AML-193 (cell line): ENCODE measurements at places on chromosomes 1 and 21.

DNA sequence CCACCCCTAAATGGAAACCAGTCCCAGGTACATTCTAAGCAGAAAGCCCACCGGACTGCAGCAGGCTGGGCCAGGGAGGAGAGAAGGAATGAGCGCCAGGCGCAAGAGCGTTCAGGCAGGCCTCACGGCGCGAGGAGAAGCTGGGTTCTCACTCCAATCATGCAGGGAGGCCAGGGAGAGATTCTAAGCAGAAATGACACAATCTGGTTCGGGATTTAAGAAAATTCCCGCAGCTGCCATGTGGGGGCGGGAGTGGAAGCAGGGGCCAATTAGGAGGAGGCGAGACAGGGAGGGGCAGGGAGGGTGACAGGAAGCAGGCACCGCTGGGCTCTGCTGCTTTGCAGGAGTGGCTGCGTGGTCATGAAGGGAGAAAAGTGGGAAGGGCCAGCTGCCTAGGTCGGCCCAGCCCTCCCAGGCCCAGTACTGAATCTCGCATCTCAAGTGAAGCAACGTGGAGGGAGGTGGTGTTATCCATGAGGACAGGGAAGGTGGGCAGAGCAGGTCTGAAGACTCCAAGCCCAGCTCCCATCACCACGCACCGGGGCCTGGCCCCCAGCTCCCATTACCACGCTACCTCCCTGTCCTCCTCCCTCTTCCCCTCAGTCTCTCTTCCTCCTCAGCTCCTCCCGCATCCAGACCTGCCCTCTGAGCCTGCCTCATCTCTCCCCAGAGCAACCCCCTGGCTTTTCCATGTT is 11.8 kb downstream of the NPHP4 start:
- DNase-seq = no peak

- no peak for DNase-seq
Measured at GRCh38 chr1:229378586-229379367, 35.9 kb upstream of the CCSAP start.

DNA sequence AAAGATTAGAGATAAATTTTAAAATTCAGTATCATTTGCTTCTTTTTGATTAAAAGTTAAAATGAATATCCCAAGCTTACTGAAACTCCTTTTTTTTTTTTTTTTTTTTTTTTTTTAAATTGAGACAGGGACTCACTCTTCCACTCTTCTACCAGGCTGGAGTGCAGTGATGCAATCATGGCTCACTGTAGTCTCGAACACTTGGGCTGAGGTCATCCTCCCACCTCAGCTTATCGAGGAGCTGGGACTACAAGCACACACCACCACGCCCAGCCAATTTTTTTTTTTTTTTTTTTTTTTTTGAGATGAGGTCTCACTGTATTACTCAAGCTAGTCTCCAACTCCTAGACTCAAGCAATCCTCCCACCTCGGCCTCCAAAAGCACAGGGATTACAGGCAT is 92.1 kb upstream of the RGS18 start:
- no peak for DNase-seq

GRCh38 chr1:162554258-162554657 is 7.3 kb upstream of the UAP1 start:
- DNase-seq = no peak

- peak; percentile 5 for DNase-seq
Measured at GRCh38 chr1:61255358-61255703, 173.0 kb downstream of the NFIA start.

GRCh38 chr21:36147911-36148310 is 8.7 kb upstream of the DOP1B start:
- no peak for DNase-seq

GRCh38 chr1:6599141-6599975 is 3.3 kb downstream of the KLHL21 start:
- DNase-seq = peak; percentile 86
